Fibroblast of villous mesenchyme (primary cell): ENCODE measurements at places on chromosomes 1 and 21. TPM values are rescaled to one million over a fixed set of nuclear protein-coding genes. Genes with fewer than 3 reads are reported as not detected.

The GBP5 gene
- under 0.01 and 0.32 TPM in 2 replicates for total RNA-seq

DNA sequence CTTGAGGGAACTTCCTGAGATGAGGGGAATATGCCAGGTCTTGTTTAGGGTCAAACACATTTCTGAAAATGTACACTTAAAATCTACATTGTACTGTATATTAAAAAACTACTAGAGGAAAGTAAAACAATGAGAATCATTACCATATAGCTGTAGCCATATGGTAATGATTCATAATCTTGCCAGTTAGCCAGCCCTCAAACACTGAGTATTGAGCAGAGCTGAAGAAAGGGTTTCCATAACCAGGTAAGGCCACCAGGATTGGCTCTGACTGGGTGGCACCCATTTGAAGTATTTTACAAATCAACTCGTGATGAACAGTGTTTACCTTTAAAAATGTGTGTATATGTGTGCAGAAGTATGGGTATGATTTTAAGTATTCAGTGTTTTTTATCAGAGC is 226.7 kb downstream of the SLC45A1 start:
- no peak for DNase-seq

DNA sequence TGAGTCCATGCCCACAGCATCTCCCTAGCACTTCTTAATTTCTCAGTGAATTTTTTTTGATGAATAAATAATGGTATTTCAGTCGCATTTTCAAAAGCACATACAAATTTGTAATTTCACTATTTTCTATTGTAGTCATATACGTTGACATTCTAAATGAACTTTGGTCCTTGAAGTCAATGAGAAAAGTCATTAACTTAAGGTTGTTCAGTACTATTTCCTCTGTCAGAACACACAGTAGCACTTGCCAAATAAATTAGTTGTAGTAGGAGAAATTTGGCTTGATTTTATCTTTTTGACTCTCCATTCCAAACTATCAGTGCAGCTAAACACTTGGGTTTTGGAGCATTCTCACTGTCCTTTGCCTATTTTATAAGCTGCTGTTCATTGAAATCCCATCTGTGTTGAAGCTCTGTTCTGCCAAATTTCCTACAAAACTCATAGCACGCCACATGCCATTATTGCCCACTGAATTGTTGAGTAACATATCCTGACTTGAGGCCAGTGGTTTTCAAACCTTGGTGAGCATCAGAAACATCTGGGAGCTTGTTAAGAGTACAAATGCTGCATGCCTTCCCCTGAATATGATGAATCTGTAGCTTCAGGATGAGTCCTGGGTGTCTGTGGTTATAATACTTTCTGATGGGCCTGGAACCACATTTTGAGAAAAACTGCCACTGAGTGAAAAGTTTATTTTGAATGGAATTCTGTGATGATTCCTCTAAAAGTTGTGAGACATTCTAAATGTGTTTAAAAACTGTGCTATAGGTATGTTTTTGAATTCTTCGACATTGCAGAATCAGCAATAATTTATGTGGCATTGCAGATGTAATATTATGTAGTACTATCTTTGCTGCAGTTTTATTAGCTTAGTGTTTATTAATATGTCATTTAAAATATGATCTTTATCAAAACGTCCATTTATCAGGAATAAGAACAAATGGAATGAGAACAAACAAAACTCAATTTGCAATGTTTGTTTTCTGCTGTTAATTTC is 78.9 kb downstream of the DNM3 start:
- no peak for DNase-seq

DNA sequence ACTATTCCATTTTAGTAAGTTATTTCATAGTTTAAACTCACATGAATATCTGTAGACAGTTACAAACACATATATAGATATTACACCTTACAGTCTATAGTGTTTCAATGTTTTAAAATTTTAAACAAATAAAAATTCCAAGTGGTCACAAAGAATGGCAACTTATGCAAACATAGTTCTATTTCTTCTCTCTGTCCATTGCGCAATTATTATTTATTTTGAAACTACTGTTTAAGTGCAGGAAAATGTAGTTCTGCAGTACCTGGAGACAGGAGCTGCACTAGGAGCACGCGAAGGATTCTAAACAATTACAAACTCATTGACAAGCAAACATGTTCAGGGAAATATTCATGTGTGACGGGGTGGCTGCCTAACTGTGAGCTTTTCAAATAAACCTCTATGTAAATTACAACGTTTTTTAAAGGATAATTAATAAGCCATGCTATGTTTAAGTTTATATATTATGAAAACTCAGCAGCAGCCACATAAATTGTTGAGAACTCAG is 312.0 kb upstream of the DUSP10 start:
- peak; percentile 51 for DNase-seq

DNA sequence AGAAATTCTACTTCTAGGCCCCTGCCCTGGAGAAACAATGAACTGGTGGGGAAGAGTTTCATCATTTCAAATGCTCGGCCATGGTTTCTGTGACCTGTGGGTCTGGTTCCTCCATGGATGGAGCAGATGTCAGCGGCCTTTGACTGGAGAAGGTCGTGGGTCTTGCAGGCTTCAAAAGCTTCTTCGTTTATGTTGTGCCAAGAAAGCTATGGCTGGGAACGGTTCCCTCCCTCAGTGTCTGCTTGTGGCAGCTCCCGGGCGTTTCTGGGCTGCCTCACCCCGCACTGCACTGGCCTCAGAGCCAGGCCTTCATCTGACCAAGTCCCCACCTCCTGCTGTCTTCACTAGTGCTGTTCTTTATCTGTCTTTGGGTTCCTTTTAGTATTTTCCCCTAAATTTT is 46.4 kb upstream of the POFUT2 start:
- no peak for DNase-seq
